NCI-H2081 (cell line): ENCODE measurements at places on chromosomes 1 and 21.

GRCh38 chr1:67752306-67752705 is 67.3 kb downstream of the GADD45A start:
- DNase-seq = no peak

GRCh38 chr1:244112636-244113035 is 61.6 kb downstream of the ZBTB18 start:
- DNase-seq = no peak

GRCh38 chr1:235527196-235527814 is 23.1 kb upstream of the B3GALNT2 start:
- no peak for DNase-seq

GRCh38 chr21:33401630-33401992 is 1.6 kb upstream of the IFNGR2 start:
- no peak for DNase-seq

DNA sequence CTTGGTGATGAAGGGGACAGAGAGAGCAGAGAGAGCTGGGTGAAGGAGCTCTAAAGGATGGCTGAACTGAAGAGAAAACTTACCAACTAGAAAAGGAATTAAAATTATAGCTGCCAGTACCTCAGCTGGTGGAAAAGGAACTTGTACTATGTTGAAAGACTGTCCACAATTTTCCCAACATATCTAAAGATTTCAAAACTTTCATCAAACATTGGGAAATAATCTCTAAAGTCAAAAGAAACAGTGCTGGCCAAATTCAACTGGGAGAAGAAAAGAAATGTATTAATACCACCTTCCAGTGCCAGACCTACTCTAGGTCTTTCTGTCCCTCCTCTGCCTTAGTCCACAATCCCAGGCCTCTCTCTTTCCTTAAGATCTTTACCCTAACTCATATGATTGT is 6.1 kb downstream of the SMG5 start:
- no peak for DNase-seq

DNA sequence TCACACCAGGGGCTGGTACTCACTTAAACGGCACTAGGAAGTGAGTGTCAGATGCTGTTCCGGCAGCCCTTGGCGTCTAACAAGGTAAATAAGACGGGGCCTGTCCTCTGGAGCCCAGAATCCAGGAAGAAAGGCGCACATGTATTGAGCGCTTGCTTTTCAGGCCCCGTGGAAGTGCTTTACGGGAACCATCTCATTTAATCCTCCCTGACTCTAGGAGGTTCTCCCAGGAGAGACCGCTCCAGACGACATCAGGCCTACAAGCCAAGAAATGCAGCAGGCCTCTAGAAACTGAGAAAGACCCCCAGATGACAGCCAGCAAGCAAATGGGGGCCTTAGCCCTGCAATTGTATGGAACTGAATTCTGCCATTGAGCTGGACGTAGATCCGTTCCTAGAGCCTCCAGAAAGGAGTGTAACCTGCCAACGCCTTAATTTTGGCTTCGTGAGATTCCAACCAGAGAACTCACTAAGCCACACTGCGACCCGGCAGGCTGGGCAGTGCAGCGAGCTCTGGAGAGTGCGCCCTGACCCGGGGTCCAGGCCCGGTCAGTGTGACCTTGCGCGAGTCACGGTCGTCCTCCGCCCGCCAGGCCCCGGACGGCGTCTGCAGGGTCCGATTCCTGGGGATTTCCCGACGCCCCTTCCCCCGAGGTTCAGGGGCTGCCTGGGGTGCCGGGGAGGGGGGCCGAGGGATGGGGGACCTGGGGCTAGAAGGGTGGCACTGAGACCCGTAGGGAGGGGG is 532 bp upstream of the MANEAL start:
- DNase-seq = no peak

GRCh38 chr1:116106646-116107045 is 4.6 kb upstream of the MAB21L3 start:
- DNase-seq = no peak
